ENCODE measurements at places on chromosomes 2 and 18. TPM values are rescaled to one million over a fixed set of nuclear protein-coding genes. Genes with fewer than 3 reads are reported as not detected.

LINC00305 gene
- not detected for polyA plus RNA-seq

GRCh38 chr2:227230151-227230550 lies 65.7 kb downstream of the COL4A3 start:
- DNase-seq: no peak

DNA sequence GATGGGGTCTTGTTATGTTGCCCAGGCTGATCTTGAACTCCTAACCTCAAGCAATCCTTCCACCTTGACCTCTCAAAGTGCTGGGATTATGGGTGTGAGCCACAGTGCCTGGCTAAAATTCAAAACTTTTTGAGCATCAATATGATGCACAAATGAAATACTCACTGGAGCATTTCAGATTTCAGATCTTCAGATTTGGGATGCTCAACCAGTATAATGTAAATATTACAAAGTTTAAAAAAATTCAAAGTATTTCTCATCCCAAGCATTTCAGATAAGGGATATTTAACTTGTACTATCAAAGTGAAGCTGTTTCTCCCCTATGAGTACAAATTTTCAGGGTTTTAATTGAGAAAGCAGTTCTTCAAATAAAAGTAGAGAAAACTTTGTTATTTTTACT lies 164.1 kb upstream of the CCDC68 start:
- DNase-seq: no peak

- no peak for DNase-seq
Observed at GRCh38 chr2:203018181-203018580, 3.5 kb downstream of the NBEAL1 start.

PKP4 gene
- polyA plus RNA-seq: 1.4 TPM

SLC19A3 gene
- not detected for polyA plus RNA-seq

DNA sequence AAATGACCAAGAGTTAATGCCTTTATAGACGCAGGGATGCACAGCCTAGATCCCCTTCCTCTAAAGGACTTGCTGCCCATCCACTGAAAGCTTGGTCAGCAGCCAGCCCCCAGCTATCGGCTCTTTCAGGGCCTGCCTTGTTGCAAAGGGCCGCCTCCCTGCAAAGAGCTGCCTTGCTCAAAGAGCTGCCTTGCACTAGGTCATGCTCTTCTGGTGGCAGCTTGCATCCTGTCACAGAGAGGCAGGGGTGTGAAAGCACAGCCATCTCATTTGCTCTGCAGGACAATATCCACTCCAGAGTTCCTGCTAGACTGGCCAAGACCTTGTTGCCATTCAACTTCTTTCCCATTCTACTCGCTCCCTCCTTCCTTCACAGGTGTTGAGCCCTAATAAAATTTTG lies 137.1 kb downstream of the MCFD2 start:
- no peak for DNase-seq

ALPI gene
- not detected for polyA plus RNA-seq

DNA sequence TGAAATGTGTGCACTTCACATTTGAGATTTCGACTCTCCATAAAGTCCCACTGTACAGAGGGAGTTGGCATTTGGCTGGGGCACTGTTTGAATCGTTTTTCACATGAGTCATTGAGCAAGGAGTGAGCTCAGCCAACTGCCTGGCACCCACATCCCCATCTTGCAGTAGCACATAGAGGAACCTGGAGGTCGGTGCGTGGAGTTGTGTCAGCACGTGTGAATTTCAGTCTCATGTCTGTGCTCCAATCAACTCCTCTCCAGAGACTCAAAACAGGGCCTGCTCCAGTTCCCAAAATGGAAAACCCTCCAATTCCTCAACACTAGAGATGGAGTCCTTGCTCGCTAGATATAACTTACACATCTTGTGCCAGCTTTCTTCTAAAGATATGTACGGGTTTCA lies 126.8 kb upstream of the CAPN13 start:
- DNase-seq: no peak

SERPINB4 gene
- polyA plus RNA-seq: not detected

- DNase-seq: no peak
Observed at GRCh38 chr2:78118037-78118436, 595.9 kb upstream of the LRRTM4 start.

- DNase-seq: no peak
Observed at GRCh38 chr2:221170548-221170947, 401.6 kb downstream of the EPHA4 start.

- no peak for DNase-seq
Observed at GRCh38 chr2:201425952-201426351, 25.3 kb downstream of the TRAK2 start.

TLX2 gene
- polyA plus RNA-seq: 0.33 TPM

DNA sequence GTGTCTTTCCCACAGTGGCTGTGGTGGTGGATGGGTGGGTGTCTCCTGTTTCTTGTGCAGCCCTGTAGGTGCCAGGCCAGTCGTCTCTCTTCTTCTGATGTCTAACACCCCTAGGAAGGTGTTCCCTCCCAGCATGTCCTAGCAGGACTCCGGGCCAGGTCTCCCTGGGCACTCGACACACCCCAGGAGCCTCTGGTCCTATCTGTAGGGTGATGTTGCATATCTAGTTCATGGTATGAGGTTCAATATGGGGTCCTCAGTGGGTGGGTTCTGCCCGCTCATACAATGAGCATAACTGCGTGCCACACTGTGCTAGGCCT lies 14.4 kb downstream of the NGEF start:
- DNase-seq: no peak

DNA sequence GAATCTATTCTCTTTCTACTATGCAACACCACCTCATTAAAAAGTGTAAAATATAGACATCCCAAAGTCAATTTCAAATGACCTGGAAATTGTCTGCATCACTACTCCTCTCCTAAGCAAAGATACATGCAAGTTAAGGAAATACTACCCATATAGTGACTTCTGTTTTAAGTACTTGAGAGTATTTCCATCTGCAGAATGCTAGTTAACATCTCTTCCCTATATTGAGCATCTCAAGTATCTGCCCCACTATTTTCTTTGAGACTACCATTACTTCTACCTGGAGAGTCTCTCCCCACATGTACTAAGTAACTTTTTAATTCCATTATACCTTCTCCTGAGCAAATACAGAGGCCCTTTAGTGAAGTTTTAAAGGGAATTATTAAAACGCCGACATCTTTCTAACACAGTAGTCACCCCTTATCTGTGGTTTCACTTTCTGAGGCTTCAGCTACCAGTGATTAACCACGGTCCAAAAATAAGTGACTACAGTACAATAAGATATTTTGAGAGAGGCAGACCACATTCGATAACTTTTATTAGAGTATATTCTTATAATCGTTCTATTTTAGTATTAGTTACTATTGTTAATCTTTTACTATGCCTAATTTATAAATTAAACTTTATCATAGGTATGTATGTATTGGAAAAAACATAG lies 21.8 kb downstream of the CWC22 start:
- no peak for DNase-seq

DNA sequence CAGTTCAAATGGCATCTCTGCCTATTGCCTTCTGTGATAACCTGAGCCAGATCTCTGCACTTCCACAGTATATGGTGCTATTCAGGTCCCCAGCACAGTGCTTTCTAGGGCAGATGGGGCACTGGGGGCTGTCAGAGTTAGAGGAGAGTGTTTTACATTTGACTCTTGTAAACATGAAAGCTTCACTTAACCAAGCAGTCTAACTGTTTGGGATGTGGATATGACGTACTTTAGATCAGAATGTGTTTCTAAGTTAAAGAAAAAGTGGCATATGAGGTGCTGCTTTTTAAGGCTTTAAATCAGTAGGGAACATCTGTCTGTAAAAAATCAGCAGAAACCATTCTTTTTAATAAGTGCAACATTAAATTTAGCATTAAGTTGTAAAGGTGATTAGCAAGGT lies 75.7 kb downstream of the MYO1B start:
- DNase-seq: no peak

DNA sequence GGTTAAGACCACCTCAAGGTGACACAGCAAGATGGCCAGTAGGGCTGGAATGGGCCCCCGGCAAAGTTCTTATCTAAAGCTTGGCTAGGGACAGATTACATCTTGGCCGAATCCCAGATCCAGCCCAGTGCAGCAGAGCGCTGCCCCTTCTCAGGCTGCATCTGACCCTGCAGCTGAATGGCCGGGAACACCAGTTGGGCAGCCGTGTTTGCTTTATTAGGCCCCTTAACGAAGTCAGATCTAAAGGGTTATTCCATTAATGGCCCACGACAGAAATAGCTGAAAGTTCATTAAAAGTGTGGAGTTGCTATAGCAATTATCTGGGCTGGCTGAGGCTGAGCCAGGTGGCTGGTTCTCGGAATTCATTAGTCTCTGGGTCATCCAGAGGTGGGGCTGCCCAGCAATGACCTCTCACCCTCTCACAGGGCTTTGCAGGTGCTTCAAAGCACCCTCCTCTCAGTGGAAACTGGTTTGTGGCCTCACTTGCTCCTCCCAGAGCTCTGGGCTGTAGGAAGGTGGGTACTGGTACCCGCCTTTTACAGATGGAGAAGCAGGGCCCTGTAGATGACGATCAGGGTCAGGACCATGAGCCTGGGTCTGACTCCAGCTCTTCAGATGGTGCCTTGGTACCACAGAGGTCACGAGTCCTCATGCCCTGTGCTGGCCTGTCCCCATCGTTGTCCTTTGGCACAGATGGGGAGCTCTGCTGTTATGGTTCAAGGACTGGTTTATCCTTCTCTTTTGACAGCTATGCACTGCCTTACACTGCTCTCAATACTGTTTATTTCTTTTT lies 68.8 kb downstream of the EMX1 start:
- no peak for DNase-seq

DNA sequence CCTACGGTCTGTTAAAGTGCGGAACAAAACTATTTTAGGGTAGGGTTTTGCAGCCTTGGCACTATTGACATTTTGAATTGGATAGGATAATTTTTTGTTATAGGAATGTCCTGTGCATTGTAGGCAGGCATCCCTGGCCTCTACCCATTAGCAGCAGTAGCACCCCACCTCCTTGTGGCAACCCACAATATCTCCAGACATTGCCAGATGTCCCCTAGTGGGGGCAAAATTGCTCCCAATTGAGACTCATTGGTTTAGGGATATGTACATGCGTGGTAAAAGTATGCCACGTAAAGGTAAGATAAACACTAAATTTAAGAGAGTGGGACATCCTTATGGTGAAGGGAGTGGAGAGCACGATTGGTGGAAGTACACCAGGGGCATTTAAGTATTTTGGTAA lies 4.6 kb downstream of the MIB1 start:
- no peak for DNase-seq

GRCh38 chr2:45422921-45423320 lies 188.1 kb downstream of the SRBD1 start:
- DNase-seq: no peak

ZNF638 gene
- polyA plus RNA-seq: 19.8 TPM

TIA1 gene
- polyA plus RNA-seq: 51.2 TPM

GRCh38 chr2:199339891-199340605 lies 117.7 kb downstream of the SATB2 start:
- no peak for DNase-seq

DNA sequence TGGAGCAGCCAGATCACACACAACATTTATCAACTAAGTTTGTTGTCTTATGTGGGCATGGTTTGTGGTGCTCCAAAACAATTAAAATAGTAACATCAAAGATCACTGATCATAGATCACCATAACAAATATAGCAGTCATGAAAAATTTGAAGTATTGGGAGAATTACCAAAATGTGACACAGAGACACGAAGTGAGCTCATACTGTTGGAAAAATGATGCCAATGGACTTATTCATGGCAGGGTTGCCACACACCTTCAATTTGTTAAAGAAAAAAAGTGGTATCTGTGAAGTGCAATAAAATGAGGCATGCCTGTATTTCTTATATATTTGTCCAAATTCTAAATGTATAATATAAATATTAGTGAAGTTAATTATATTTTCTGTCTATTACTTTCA lies 42.9 kb upstream of the CABYR start:
- no peak for DNase-seq

GRCh38 chr2:75666911-75667310 lies 20.3 kb downstream of the MRPL19 start:
- no peak for DNase-seq

DNA sequence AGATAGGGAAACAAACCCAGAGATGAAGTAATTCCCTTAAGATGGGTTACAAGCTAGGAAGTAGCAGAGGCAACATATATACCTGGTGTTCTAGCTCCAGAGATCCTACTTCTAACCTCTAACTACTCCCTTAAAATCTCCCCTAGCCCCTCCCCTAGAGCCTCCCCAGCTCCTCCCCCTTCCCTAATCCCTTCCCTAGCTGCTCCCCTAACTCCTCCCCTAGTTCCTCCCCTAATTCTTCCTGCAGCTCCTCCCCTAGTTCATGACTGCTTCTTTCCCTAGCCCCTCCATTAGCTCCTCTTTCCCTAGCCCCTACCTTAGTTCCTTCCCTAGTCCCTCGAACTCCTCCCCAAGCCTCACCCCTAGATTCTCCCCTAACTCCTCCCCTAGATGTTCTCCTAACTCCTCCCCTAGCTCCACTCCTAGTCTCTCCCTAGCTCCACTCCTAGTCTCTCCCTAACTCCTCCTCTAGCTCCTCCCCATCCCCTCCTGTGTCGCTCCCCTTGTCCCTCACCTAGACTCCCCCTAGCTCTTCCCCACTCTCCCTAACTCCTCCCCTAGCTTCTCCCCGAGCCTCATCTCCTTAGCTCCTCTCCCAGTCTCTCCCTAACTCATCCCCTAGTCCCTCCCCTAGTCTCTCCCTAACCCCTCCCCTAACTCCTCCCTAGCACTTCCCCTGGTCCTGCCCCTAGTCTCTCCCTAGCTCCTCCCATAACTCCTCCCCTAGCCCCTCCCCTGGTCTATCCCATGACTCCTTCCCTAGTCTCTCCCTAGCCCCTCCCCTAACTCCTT lies 108.9 kb downstream of the CD226 start:
- DNase-seq: no peak

- DNase-seq: no peak
Observed at GRCh38 chr2:202005272-202005887, 28.3 kb upstream of the FZD7 start.

DNA sequence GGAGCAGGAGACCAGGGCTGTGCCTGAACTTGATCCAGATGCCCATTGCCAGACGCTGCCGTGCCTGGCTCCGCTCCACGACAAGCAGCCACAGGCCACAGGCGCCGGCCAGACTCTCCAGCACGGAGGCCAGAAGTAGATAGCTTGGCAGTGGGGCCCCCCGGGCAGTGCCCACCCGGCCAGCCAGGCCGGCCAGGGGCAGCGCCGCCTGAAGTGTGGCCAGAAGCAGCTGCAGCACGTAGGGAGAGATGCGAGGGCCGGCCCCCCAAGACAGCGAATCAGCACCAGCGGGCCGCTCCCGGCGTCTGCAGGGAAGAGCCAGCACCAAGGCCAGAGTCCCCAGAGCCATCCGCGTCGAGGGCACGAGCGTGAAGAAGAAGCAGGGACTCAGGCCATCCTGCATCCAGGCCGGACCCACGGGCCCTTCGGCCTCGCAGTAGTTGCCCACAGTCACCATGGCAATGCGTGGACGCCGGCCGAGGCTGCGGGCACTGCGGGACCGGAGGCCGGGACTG lies 484 bp downstream of the ABCB6 start:
- DNase-seq: no peak

MERTK gene
- 0.09 TPM for polyA plus RNA-seq

GRCh38 chr18:42064109-42064508 lies 109.1 kb downstream of the PIK3C3 start:
- no peak for DNase-seq
